CD4-positive, alpha-beta T cell (primary cell): ENCODE measurements at places on chromosomes 13 and 19.

- no peak for DNase-seq
Observed at GRCh38 chr19:48342841-48343540, 17.6 kb downstream of the EMP3 start.

DNA sequence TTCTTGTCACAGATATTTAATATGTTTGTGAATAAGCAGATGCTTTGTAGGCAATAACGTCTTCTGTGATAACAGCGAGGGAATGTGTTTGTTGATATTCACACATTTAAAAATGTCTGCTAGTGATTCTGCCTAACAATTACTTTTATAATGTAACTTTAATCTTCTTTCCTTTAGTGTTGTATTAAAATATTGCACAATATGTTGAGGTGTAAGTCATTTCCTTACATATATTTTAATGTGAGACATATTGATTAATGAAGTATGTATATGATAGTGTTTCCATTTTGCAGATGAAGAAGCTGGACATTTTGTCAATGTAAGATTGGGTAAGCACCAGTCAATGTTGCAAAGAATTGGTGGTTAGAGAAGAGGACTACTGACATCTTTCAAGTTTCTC, 324.4 kb downstream of the SLITRK1 start:
- no peak for DNase-seq

DNA sequence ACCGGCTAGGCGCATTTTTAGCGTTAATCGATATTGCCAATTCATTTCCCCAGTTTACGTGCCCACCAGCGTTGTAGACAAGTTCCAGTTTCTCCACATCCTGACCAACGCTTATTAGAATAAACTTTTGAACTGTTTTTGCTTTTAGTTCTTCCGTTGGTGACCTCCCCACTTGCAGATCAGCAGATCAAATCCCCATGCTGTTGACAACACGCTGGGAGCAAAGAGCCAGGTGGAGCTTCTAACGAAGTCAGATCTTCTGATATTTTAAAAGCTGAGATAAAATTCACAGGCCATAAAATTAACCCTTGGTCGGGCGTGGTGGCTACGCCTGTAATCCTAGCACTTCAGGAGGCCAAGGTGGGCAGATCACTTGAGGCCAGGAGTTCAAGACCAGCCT, 21.2 kb downstream of the RCN3 start:
- DNase-seq, result no peak

- DNase-seq, result no peak
Observed at GRCh38 chr13:90675129-90675528, 672.4 kb upstream of the MIR17HG start.

DNA sequence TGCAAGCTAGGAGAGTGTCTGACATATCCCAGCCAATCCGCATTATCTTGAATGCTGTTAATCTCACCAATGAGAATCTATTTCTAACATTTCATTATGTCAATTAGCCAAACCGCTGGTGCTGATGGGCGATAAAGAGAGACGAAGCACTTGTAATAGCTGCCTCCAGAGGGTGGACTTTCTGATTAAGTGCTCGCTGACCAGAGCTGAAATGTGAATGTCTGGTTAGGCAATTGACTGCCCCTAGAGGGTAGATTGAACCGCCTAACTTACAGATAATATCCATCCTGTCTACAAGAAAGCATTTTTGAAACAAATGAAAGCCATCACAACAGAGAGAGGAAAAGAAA, 552 bp upstream of the GRWD1 start:
- DNase-seq, result peak; percentile 70

- no peak for DNase-seq
Observed at GRCh38 chr13:66864627-66865026, 365.5 kb downstream of the PCDH9 start.

- DNase-seq, result peak; percentile 6
Observed at GRCh38 chr19:6161271-6161850, 25.9 kb downstream of the ACSBG2 start.

- DNase-seq, result peak; percentile 82
Observed at GRCh38 chr13:108218044-108218974, at the start of gene ABHD13. ABHD13 (plus strand) TSS chr13:108218392; CDS start chr13:108229219, 10,827 bp downstream.

GRCh38 chr19:54600212-54600611, 6.8 kb downstream of the LILRA1 start:
- DNase-seq, result no peak

DNA sequence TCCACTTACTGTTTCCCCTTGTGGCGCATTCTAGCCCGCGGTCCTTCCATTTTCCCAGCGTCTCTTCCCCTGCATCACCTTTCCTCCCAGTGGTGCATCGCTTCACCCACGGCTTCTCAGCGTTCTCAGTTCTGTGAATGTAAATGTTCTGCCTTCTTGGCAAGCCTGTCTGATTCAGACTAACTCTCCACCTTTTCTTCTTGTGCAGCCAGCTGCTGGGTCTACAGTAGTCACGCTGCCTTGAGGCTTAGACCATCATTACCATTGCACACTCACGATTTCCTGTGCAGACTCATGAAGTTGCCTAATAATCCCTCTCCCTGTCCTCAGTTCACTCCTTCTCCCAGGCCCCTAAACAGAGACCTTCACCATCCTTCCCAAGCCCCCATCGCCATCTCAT, 75.0 kb downstream of the DHRS12 start:
- no peak for DNase-seq

DNA sequence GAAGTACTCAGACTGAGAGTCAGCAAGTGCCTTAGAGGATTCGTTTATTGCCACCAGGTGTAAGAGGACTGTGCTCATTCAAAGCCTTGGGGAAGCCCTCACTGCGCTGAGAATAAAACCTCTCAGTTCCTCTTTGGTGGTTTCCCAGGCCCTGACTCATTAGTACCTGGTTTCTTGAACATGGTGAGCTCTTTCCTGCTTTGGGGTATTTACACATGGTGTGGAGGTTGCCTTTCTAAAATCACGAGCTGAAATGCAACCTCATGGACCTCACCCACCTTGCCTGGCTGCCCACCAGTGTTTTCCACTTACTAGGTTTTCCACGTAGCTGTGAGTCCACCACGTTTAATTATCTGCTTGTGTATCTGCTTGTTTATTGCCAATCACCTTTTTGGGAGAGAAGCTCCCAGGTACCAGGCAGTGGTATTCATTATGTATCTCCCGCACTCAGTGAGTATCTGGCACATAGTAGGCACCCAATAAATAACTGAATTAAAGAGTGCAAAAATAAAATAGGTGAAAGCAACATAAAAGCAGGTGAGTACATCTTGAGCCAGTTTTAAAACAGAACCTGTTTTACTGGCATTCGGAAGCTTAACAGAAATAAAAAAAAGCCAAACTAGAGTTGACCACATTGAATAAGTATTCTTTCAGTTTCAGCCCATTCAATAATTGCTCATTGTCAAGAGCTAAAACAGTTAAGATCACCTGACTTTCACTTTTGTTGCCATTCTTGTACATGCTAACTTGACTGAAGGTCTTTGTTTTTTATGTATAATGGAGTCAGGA, 533.0 kb downstream of the MYO16 start:
- no peak for DNase-seq

DNA sequence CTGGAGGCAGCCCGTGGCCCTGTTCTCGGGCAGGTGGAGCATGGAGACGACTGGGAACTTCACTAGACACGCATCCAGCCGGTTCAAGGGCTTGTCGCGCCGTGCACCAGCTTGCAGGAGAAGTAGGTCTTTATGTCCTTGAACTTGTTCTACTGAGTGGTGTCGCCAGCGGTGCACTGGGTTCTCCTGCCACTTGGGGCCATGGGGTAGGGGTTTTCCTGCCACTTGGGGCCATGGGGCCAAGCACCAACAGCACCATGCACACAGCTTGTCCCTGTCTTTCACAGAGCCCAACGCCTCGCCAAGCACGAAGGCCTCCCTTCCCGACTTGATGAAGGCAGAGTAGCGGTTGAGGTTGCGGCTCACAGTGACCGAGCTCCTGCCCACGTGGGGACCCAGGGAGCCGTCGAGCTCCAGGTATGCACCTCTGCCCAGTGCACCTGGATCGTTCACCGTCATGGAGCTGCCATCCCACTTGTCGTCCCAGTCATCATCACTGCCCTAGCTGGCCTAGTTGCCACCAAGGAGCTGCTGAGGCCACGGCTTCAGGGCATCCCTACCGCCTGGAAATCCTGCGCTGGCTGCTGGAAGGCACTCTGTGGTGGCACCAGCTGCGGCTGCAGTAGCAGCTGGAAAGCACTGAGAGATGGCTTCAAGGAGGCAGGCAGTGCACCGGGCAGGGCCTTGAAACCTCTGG, 40.5 kb upstream of the TPM4 start:
- DNase-seq, result no peak

DNA sequence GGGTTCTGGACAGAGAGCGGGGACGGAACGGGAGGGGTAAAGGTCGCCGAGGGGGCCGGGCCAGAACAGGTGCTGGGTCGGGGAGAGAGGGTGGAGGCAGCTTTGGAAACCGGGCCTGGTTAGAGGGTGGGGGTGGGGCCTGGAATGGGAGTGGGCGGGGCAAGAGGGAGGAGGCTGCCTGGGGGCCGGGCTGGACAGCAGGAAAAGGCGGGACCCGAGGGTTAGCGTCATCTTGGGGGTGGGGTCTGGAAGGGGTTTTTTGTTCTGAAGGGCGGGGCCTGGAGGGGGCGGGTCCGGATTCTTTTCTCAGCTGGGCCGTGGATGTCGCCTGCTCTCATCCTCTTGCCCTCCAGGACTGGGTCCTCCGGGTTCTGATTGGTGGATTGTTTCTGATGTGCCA, 4.3 kb upstream of the ZNF813 start:
- DNase-seq, result no peak

GRCh38 chr13:48944221-48944620, 31.5 kb upstream of the FNDC3A start:
- no peak for DNase-seq

- no peak for DNase-seq
Observed at GRCh38 chr19:6313398-6313969, 19.9 kb downstream of the ACER1 start.

GRCh38 chr19:55179606-55180484, at the start of gene SYT5:
SYT5 (minus strand) TSS chr19:55180289; CDS start chr19:55179041, 1,248 bp downstream.
- peak; percentile 69 for DNase-seq

- peak; percentile 69 for DNase-seq
Observed at GRCh38 chr19:46661735-46662592, 982 bp upstream of the DACT3 start.

DNA sequence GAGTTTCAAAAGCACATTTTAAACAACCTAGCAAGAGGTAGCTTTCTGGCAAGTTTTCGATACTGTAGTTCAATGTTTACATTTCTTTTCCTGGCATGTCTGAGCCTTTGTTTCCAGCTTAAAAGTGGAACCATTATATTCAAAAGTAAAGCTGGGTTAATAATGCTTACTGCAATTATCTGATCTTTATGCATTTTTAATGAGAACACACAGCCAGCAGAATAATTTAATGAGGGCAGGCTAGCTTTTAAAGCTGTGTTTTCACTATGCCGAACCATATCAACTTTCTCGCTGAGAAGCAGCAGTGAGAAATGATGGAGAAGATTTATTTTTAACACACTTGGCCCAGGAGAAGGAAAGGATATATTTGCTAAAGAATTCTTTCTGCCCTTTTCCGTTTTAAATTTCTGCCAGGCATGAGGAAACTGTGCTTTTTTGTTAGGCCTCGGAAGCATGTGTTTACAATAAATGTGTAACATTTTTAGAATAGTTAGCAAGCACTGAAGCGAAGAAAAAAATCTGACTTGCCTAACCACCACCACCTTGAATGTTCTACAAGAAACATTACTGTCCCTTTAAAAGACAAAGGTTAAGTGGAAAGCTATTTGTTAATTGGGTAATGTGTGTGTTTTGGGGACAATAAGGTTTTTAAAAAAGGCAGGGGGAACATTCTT, 1.0 kb downstream of the MBNL2 start:
- DNase-seq, result no peak

- no peak for DNase-seq
Observed at GRCh38 chr13:37490176-37490779, 108.3 kb downstream of the POSTN start.

DNA sequence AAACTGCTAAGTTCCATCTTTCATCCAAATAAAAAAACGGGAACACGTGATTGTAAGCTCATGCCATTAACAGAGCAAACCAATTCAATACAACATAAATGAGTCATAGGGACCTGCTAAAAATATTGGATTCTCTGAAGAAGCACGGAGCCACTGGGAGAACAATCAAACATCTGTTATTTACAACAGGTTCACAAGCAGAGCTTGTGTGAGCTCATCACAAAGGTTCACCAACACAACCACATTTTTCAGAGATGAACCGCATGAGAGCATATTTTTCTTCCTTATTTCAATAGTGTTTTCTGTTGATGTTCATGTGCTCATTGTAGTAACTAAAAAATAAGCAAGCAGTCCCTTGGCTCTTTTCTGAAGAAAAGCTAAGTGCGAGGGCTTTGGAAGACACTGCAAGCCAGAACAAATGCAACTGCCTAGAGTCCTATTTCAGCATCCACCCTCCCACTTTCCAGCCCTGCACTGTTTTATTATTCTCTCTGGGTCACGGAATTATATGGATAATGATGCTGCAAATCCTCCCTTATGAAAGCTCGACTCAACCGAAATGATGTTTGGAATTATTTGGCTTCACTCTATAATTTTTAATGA, 545.8 kb downstream of the LIG4 start:
- DNase-seq, result no peak

DNA sequence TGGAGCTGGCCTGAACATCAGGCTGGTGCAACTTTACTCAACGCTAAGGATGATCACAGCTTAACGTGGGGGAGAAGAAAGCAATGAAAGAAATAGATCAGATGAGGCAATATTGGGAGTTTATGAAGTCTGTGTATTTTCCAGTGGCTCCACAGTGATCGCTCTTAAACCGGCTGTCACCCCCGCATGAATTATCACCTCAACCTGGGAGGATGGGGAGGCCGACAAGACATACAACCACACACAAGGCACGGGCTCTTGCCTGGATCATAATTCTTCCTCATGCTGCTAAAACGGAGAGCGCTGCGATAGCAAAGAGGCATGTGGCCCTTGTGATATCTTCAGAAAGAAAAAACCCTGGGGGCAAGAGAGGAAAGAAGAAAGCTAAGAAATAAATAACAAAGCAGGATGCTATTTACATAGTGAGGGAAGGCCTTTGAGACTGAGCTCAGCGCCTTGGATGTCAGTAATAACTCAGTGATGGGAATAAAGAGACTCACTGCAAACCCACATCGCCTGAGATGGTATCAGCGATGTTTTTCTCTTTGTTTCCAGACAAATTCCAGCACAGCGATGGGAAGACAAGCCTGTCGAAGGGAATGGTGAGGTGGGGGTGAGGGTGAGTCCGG, 19.1 kb upstream of the CHST8 start:
- no peak for DNase-seq

DNA sequence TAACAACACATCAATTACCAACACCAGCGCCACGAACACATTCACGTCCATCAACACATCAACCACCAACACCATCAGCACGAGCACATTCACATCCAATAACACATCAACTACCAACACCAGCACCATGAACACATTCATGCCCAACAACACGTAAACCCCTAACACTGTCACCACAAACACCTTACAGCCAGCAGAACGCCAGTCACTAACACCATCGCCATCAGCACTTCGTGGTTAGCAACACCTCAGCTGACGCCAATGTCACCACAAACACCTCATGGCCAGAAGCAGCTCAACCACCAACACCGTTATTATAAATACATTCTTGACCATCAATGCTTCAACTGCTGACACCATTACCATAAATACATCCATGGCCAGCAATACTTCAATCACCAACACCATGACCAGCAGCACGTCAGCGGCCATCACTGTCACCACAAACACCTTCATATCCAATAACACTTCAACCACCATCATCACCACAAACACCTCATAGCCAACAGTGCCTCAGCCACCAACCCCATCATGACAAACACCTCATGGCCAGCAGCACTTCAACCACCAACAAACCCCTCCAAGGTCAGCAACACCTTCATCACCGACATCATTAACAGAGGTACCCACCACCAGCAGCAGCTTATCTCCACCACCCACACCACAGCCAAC, 9.4 kb downstream of the FCER2 start:
- DNase-seq, result no peak

GRCh38 chr19:1675633-1676350, 23.4 kb upstream of the TCF3 start:
- no peak for DNase-seq

- DNase-seq, result no peak
Observed at GRCh38 chr13:32746474-32746873, 160.2 kb downstream of the PDS5B start.
